ENCODE measurements at places on chromosomes 3 and 15.

GRCh38 chr15:89143503-89144162, 55.4 kb downstream of the ABHD2 start:
- peak; percentile 92 for DNase-seq

GRCh38 chr3:69009559-69010410, 3.7 kb downstream of the EOGT start:
- no peak for DNase-seq

- DNase-seq = no peak
Observed at GRCh38 chr15:92914103-92914499, 14.0 kb downstream of the CHD2 start.

DNA sequence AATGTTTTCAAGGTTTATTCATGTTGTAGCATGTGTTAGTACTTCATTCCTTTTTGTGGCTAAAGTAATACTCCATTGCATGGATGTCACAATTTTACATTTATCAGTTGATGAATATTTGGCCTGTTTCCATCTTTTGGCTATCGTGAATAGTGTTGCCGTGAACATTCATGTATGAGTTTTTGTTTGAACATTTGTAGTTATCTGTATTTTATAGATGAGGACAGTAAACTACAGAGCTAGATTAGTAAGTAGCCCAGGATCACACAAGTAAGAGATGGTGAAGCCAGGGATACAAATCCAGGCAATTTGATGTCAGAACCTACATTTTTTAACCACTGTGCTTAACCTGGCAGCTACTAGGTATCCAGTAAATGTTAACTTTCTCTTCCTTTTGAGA, 63.2 kb downstream of the ASTE1 start:
- no peak for DNase-seq

GRCh38 chr3:62128051-62128450, 245.3 kb downstream of the FEZF2 start:
- DNase-seq = no peak

- no peak for DNase-seq
Observed at GRCh38 chr15:91880373-91880772, 26.9 kb downstream of the SLCO3A1 start.

DNA sequence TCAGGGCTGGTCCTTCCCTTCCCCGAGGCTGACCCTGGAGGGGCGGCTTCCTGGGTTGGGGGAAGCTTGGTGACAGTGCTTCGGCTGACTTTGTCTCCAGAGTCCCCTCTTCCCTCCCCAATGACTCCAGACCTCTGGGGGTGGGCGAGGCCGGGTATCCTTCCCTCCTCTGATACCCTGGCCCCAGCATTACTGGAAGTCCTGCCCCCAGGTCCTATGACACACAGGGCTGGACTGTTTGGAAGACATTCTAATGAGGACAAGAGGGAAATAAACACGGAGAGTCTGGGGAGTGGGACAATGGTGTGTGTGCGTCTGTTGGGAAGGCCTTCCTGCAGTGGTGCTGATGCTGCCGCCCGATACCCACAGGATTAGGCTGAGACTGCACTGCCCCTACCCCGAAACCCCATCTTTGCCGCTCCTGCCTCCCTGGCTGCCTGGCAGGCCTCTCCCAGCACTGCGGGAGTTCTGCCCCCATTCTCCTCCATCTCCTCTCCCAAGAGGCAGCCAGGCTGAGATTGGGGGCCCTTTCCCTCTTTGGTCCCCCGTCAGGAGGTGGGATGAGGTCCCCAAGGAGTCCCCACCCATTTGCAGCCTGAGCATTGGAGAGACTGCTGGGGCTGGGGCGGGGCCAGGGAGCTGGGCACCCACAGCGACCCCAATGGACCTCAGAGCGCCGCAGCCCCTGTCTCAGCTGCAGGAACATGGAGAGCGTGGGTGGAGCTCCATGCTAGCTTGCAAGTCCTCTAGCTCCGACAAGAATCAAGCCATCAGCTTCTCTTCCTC, 29.7 kb upstream of the FBLN2 start:
- no peak for DNase-seq

DNA sequence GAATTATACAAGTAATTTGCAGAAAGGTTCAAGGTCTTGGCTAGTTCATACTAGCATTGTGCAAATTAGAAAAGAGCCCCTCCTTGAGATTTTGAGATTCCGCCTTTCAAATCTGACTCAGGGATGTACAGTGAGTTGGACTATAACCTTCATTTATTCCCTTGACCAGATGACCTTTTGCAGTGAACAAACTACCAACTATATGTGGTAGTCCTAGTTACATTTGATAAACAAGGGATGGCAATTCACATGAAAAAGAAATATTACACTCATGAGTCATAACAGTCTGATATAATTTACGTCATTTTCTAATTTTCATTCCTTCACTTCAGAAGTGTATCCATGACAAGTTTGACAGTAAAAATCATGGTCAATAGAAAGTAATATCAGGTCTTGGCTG, 860.4 kb downstream of the ROBO1 start:
- DNase-seq = no peak

GRCh38 chr15:50116477-50116876, 2.6 kb downstream of the ATP8B4 start:
- DNase-seq = no peak

- DNase-seq = no peak
Observed at GRCh38 chr3:23607184-23607847, 198.4 kb upstream of the UBE2E1 start.

- DNase-seq = no peak
Observed at GRCh38 chr3:13007251-13007941, 65.8 kb downstream of the IQSEC1 start.

DNA sequence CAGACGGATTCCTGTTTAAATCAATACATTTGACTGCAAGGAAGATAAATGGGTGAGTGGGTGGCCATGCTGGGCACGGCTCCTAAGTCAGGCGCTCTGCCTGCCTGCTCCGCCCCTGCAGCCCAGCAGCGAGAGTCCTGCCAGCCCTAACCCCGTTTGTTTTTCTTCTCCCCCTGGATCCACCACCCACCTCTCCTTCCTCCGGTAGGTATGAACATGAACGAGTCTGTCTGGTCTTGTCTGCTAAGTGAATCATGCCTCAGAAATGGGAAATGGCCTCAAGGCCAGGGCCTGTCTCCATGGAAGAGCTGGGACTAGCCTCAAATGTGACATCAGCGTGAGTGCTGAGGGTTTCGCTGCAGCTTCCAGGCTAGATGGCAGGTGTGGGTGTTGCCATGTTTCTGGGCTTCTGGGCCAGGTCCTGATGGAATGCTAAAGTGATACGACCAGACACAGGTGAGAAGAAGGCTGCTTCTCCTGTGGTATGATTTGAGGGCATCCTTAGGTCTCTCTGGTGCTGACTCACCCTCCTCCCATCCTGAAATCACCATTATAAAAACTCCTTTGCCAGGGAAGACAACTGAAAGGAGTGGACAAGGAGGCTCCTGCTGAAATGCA, 5.6 kb upstream of the FEM1B start:
- DNase-seq = no peak

GRCh38 chr3:141401573-141402475, 33.5 kb downstream of the ZBTB38 start:
- no peak for DNase-seq
